Hepatocyte (in vitro differentiated cells): ENCODE measurements at places on chromosomes 7 and 10. TPM values are rescaled to one million over a fixed set of nuclear protein-coding genes. Genes with fewer than 3 reads are reported as not detected.
A peak's percentile ranks its signal among the peaks of the same experiment; 100 is the strongest.

Gene ZNF804B
- total RNA-seq, result 0.08 TPM in 1 of 2 replicates, not detected in the other

Gene TMEM213
- total RNA-seq, result 0.03 TPM in 1 of 2 replicates, not detected in the other

Gene TCERG1L
- 0.12 and 0.47 TPM in 2 replicates for total RNA-seq

Gene INSIG1
- total RNA-seq, result 305 and 326 TPM in 2 replicates

Gene MMP21
- total RNA-seq, result not detected in 2 replicates

Gene ARHGEF5
- 16.9 and 24.2 TPM in 2 replicates for total RNA-seq

Gene DNAH11
- 0.43 and 2.0 TPM in 2 replicates for total RNA-seq

Gene PKD2L1
- total RNA-seq, result 0.10 TPM in 1 of 2 replicates, not detected in the other

GRCh38 chr7:139663608-139664177 lies 114.1 kb downstream of the HIPK2 start:
- H3K27ac ChIP-seq, result no peak overlapping the region
- DNase-seq, result no peak
- peaks cover 21% of the 10 kb centered on the region for H3K4me1 ChIP-seq
- no peaks in the 10 kb centered on the region for H3K27me3 ChIP-seq

GRCh38 chr7:98251231-98251600 lies 816 bp downstream of the TECPR1 start:
- no peaks in the 10 kb centered on the region for H3K36me3 ChIP-seq
- H3K4me3 ChIP-seq, result peak overlapping the region; percentile 55
- peaks cover 13% of the 10 kb centered on the region for H3K4me1 ChIP-seq
- H3K27me3 ChIP-seq, result no peaks in the 10 kb centered on the region
- DNase-seq, result no peak
- H3K27ac ChIP-seq, result peak overlapping the region; percentile 85

GRCh38 chr7:7868572-7868899 lies 100.1 kb upstream of the GLCCI1 start:
- no peaks in the 10 kb centered on the region for H3K36me3 ChIP-seq
- no peaks in the 10 kb centered on the region for H3K4me1 ChIP-seq
- no peaks in the 10 kb centered on the region for H3K27me3 ChIP-seq
- no peak for DNase-seq
- H3K27ac ChIP-seq, result no peak overlapping the region

DNA sequence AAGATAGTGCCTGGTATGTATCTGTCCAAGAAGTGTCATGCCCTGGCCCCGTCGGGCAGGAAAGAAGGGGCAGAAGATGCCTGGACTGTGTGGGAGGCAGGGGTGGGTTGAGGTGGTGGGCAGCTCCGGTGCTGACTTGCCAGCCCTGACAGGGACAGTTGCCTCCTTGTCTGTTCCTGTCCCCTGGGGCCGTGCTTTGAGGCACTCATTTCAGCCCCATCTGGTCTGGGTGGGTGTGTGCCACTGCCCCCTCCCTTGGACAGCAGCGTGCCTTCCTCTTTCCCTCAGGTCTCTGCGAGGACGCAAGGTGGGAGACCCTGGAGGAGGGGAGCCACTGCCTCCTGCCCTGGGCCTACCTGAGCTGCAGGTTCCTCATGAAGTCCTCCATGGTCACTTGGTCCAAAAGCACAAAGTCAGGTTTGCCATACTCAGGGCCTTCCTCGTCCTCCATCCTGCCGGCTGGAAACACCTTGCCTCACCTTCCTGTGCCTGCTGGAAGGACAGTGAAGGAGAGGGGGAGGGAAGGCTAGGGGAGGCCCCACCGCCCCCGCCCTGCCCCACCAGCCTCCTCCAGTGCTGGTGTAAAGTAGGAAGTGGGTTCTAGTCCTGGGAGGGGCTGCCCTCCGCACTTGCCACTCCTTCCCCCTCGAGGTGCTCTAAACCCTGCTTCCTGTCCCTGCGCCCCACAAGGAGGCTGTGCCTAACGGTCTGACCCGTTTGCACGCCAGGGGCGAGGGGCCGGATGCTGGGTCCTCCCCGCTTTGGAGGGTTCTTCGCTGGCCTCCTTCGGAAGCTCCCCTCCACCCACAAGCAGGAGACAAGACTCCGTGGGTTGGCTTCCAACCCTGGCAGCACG lies at the start of gene MYO1G:
Gene MYO1G, minus strand, starts transcription at position 505 of the 856 bp plus-strand sequence. Its CDS starts 54 bp downstream, at position 451.
- no peak within 1 kb of the TSS for H3K27ac ChIP-seq
- no peak within 1 kb of the TSS for H3K4me3 ChIP-seq
- no peaks in the 10 kb centered on the region for H3K27me3 ChIP-seq
- H3K4me1 ChIP-seq, result no peaks in the 10 kb centered on the region
- no peaks in the 10 kb centered on the region for H3K36me3 ChIP-seq
- no peak for DNase-seq

DNA sequence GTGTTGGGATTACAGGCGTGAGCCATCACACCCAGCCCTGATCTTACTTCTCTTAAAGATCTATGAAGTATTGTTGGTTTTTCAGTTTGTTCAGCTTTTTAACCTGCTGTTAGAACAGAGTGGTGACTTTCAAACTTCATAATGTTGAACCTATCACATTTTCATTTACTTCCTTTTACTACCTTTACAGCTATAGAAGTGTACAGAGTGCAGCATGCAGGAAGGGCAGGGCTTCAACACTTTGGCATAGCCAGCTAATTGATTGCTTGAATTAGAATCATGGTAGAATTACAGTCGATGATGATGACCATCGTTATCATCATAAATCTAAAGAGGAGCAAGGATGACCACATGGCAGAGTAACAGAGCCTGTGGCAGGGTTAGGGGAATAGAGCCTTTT lies 55.5 kb downstream of the AOAH start:
- DNase-seq, result no peak
- H3K36me3 ChIP-seq, result no peaks in the 10 kb centered on the region
- H3K27me3 ChIP-seq, result no peaks in the 10 kb centered on the region
- no peak overlapping the region for H3K27ac ChIP-seq
- no peak overlapping the region for H3K4me3 ChIP-seq

DNA sequence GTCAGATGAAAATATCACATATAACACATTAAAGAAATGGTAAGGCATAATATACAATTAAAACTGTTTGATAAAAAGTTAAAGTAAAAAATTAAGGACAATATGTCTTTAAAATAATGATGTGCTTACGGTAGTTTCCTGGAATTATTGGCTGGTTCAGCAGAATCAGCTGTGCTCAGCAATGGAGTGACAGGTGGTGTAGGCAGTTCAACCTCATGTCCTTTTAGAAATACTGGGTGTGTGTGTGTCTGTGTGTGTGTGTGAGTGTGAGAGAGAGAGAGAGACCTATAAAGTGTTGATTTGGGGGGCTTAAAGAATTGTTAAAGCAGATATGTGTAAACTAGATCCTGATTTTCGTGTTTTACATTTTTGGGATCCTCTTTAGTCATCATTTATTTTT lies 141.2 kb downstream of the ADAM22 start:
- H3K4me1 ChIP-seq, result no peaks in the 10 kb centered on the region
- no peaks in the 10 kb centered on the region for H3K36me3 ChIP-seq
- no peaks in the 10 kb centered on the region for H3K27me3 ChIP-seq
- H3K4me3 ChIP-seq, result no peak overlapping the region
- H3K27ac ChIP-seq, result no peak overlapping the region

GRCh38 chr7:80432166-80432565 lies 79.7 kb downstream of the GNAT3 start:
- H3K4me1 ChIP-seq, result no peaks in the 10 kb centered on the region
- no peak overlapping the region for H3K27ac ChIP-seq
- H3K4me3 ChIP-seq, result no peak overlapping the region
- no peaks in the 10 kb centered on the region for H3K27me3 ChIP-seq

GRCh38 chr7:49324040-49324439 lies 399.7 kb downstream of the CDC14C start:
- DNase-seq, result no peak
- no peaks in the 10 kb centered on the region for H3K4me1 ChIP-seq
- no peak overlapping the region for H3K4me3 ChIP-seq
- no peaks in the 10 kb centered on the region for H3K27me3 ChIP-seq
- no peaks in the 10 kb centered on the region for H3K36me3 ChIP-seq

GRCh38 chr7:70334871-70335270 lies 736.6 kb downstream of the AUTS2 start:
- no peaks in the 10 kb centered on the region for H3K27me3 ChIP-seq
- H3K27ac ChIP-seq, result no peak overlapping the region
- no peak overlapping the region for H3K4me3 ChIP-seq
- H3K4me1 ChIP-seq, result no peaks in the 10 kb centered on the region
- no peaks in the 10 kb centered on the region for H3K36me3 ChIP-seq

GRCh38 chr7:6071406-6071805 lies 40.2 kb downstream of the ANKRD61 start:
- no peak overlapping the region for H3K27ac ChIP-seq
- DNase-seq, result no peak

DNA sequence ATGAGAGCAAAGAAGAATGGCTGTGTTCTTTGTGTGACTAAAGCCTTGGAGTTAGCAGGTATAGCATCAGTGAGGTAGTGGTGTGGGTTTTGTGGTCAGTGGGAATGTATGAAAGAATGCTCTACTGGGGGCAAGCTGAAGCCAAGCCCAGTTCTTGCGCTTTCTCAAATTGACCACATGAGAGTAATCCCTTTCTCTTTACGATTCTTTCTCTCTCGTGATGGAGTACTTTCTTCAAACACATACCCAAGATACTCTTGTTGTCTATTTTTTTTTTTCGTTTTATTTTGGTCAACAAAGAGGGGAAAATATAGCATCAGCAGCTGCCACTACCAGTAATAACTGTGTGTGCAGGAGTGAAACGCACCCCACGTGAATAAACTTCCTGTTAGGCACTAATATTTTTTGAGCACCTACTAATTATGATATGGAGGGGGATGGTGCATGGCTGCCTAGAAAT lies 8.4 kb upstream of the PANK1 start:
- no peaks in the 10 kb centered on the region for H3K27me3 ChIP-seq
- no peaks in the 10 kb centered on the region for H3K36me3 ChIP-seq
- no peak overlapping the region for H3K27ac ChIP-seq
- DNase-seq, result no peak
- H3K4me1 ChIP-seq, result no peaks in the 10 kb centered on the region

DNA sequence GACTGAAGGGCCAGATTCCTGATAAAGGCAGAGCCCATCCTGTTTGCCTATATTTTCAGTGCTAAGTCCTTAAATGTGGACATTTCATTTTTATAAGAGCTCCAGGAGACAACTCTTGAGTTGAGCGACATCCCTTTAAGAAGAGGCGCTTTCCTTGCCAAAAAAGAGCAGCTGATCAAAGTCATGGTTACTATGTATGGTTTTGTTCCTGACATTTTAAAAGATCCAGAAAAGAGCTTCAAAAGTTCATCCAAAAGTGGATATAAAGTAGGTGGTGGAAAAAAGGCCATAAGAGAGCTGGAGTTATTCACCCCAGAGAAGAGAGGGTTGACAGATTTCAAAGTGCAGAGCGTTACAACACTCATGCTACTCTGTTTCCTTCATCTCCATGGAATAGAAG lies 36.7 kb downstream of the RHOBTB1 start:
- H3K4me3 ChIP-seq, result no peak overlapping the region
- no peaks in the 10 kb centered on the region for H3K36me3 ChIP-seq
- no peaks in the 10 kb centered on the region for H3K4me1 ChIP-seq
- H3K27ac ChIP-seq, result no peak overlapping the region
- H3K27me3 ChIP-seq, result no peaks in the 10 kb centered on the region

- no peak overlapping the region for H3K4me3 ChIP-seq
- H3K27ac ChIP-seq, result no peak overlapping the region
- H3K4me1 ChIP-seq, result no peaks in the 10 kb centered on the region
- no peaks in the 10 kb centered on the region for H3K27me3 ChIP-seq
Observed at GRCh38 chr7:128075242-128076095, 44.2 kb upstream of the LRRC4 start.
